ENCODE measurements at places on chromosomes 1 and 21. TPM values are rescaled to one million over a fixed set of nuclear protein-coding genes. Genes with fewer than 3 reads are reported as not detected.

DUSP23 gene
- total RNA-seq: 14.6 TPM

HES3 gene
- not detected for total RNA-seq

CA6 gene
- total RNA-seq: not detected

RIMS3 gene
- 0.86 TPM for total RNA-seq

SLC1A7 gene
- 0.52 TPM for total RNA-seq

AGMAT gene
- 0.52 TPM for total RNA-seq

OXCT2 gene
- 1.8 TPM for total RNA-seq

AMY2A gene
- not detected for total RNA-seq

VSIG8 gene
- 0.07 TPM for total RNA-seq

Data from smooth muscle cell of the pulmonary artery (primary cell).